ENCODE measurements at places on chromosomes 7 and 10. TPM values are rescaled to one million over a fixed set of nuclear protein-coding genes. Genes with fewer than 3 reads are reported as not detected.

DNA sequence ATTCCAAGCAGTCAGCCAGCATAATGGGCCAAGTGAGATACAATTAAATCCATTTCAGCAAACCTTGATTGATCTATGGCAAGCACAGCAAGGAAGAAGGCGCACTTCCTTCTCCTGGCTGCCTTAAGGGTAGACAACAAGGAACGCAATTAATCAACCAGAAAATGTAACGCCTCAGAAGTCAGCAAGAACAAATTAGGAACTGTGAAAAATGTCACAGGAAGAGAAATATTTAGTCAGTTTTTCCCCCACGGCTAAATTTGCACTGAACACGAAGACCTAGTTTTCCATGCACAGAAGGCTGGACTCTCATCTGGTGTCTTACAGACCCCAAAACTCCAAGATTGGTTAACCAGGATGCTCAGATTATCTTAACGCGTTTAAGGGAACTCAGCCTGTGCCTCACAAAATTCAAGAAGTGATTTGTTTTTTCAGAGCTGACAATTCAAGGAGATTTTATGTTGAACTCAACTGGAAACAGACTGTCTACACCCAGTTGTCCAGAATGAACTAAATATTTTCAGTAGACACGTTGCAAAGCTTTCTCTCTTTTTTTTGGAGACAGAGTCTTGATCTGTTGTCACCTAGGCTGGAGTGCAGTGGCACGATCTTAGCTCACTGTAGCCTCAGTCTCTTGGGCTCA, 14.2 kb downstream of the SNX8 start:
- no peak for DNase-seq

The NOM1 gene
- 17.6 TPM for total RNA-seq

DNA sequence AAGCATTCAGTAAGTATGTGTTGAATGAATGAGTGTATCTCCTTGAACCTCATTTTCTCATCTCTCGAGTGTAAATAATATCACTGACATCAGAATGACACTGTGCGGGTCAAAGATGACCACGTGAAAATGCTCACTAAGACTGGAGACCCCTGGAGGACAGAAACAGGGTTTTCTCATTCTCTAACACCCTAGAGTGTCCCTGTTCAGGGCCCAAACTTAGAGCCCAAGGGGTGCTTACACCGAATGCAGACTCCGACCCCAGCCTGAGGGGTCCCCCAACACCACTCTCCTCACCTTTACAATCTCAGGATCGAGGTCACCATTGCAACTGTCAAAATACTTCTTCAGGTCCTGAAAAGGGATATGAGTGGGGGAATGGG, 1.4 kb downstream of the CDK5 start:
- no peak for DNase-seq

- DNase-seq, result peak; percentile 90
Measured at GRCh38 chr7:40922316-40922670, 780.6 kb downstream of the INHBA start.

DNA sequence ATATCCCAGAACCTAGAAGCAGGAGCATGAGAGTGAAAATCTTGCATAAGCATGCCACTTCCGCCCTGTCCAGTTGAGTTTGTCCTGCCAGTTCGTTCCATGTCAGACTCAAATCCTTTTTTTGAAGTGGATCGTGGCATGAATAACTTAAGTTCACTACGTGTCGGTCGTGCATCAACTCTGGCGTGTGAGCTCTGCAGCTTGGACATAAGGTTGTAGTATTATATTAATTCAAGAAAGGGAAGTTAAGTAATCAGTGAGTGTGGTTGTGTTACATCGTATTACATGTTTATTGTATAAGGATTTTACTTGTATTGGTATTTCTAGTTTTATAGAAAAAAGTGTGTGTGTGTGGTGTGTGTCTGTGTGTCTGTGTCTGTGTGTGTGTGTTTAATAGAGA, 23.0 kb downstream of the CDC123 start:
- DNase-seq, result no peak

GRCh38 chr7:8389593-8390261, 43.7 kb upstream of the NXPH1 start:
- no peak for DNase-seq

The CHN2 gene
- total RNA-seq, result not detected

The RNF133 gene
- total RNA-seq, result not detected

The SEM1 gene
- total RNA-seq, result 37.2 TPM

The AKR1C4 gene
- total RNA-seq, result not detected

DNA sequence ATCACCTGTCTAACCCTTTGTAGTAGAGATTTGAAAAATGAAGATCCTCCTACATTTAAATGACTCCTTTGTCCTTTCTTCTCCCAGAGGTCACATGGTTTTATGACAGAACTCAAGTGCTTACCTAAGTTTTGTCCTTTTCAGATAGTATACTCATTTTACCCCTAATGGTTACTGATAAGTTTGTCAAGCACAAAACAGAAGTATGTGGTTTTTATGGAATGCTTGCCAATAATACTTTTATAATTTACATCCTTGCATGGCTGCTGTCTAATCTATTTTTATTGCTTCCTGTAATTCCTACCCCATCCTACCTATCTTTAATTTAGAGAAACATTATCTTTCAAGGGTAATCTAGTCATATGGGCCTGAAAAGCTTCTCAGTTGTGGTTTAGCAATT, 37.5 kb downstream of the HELLS start:
- no peak for DNase-seq

GRCh38 chr10:12432402-12433189, 83.2 kb downstream of the CAMK1D start:
- no peak for DNase-seq

DNA sequence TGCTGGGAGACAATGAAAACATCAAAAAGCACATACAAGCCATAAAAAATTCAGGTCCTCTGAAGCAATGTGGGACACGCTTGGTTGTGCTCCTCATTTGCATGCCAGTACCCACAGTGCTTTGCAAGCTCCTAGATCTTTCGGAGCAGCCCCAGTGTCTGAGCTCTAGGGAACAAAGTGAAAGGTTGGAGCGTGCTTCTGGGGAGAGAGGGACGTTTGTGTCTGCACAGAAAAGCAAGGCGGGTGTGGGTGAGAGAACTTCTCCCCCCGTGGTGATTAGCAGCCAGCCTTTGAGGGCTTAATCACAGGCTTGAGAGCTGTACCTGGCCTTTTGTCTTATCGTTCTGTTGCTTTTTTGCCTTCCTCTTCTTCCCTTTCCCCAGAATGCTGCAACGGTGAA, 76.7 kb upstream of the HABP2 start:
- DNase-seq, result peak; percentile 11

- DNase-seq, result no peak
Measured at GRCh38 chr7:107045195-107045960, 873 bp downstream of the PRKAR2B start.

- DNase-seq, result no peak
Measured at GRCh38 chr7:28304290-28304689, 108.0 kb upstream of the CREB5 start.

The HGF gene
- total RNA-seq, result 1.1 TPM
